NCI-H446 (cell line): ENCODE measurements at places on chromosomes 3 and 15.
A peak's percentile ranks its signal among the peaks of the same experiment; 100 is the strongest.

- no peak for DNase-seq
Observed at GRCh38 chr3:32837789-32838188, 20.0 kb downstream of the TRIM71 start.

DNA sequence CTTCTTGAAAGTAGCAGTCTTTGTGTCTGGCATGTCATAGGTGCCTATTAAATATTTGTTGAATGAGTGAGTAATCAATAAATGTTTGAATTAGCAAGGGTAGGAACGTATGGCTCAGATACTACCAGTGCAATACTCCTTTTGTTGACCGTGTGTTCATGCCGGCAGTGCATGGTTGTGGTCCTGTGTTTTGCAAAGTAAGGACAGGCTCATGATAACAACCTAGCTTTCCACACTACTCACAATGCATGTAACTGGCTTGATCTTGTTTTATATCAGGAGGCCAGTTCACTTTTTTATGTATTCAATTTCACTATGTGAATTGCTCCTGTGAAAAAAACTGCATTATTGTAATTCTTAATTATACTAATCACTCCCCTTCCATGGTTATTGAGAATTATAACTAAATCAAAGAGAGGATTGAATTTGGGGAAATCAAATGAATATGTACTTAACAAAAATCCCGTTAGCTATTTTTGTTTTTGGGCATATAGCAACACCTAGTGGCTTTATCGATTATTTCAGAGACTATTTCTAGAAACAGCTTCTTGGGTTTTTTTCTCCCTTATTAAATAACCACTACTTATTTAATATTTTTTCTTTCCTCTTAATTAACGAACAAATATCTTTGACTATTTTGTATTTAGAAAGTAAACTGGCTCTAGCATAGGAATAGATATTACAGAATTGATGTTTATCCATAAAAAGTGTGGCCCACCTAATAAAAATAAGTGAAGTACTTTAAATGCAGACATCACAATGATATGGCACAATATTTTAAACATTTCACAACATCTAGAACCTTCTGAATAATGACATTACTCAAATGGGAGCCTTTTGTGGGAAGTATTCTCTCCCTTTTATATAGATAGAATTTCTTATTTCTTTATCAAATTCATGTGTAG, 218.5 kb downstream of the BBX start:
- peak; percentile 5 for DNase-seq

DNA sequence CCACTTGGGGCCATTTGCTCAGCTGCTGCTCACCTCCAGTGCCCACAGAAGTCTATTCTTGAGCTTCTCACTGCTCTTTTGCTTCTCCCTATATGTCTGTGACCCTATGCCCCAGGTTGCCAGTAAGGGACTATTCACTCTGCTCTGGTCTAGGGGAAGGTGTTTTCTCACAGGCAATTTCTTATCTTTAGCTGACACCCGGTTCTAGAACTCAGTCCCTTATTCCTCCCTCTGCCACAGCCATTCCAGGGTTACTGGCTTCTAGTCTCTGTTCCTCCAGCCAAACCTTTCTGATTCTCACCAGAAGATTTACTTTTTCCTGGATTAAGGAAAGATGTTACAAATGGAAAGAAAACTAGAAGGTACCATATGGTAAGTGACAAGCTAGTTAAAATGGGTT, 574.0 kb downstream of the NTRK3 start:
- no peak for DNase-seq

GRCh38 chr15:58282060-58282708, 144.0 kb downstream of the AQP9 start:
- no peak for DNase-seq

- DNase-seq = no peak
Observed at GRCh38 chr3:135023996-135024658, 229.1 kb downstream of the EPHB1 start.

GRCh38 chr3:88478460-88478859, 328.7 kb downstream of the C3orf38 start:
- DNase-seq = peak; percentile 0
